ENCODE measurements at places on chromosomes 5 and 9. TPM values are rescaled to one million over a fixed set of nuclear protein-coding genes. Genes with fewer than 3 reads are reported as not detected.

The TMOD1 gene
- 0.22 TPM for polyA plus RNA-seq

The SLC36A3 gene
- polyA plus RNA-seq = not detected

The GADD45G gene
- 161 TPM for polyA plus RNA-seq

The SPATA31A3 gene
- not detected for polyA plus RNA-seq

The PCDHGA1 gene
- 0.50 TPM for polyA plus RNA-seq

The RNF180 gene
- 6.0 TPM for polyA plus RNA-seq

The PTGR1 gene
- polyA plus RNA-seq = 6.6 TPM

Data from neural cell (in vitro differentiated cells).